Anterior cingulate cortex (tissue), 58 donors: ENCODE measurements at places on chromosomes 16 and 17.

DNA sequence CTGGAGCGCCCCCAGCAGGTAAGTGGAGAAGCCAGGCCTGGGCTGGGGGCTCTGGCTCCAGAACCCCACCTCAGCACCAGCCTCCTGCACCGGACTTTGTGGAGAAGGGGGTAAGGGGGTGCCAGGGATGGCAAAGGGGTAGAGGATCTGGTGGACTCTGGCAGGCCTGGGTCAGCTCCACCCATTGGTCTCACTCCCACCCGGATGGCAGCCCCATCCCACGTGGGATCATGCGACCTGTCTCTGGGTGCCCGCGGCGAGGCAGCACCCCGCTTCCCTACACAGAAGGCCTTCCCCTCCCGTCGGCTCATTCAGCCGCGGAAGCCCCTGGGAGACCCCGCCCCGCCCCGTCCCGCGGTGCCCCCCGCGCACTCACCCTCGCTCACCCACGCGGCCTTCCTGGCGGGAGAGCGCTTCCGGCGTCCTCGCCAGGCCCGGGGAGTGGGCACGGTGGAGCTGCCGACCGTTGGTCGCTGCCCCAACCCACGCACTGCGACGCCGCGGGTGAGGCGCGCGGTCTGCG lies 498 bp upstream of the PLEKHG4 start:
- no peak for DNase-seq

DNA sequence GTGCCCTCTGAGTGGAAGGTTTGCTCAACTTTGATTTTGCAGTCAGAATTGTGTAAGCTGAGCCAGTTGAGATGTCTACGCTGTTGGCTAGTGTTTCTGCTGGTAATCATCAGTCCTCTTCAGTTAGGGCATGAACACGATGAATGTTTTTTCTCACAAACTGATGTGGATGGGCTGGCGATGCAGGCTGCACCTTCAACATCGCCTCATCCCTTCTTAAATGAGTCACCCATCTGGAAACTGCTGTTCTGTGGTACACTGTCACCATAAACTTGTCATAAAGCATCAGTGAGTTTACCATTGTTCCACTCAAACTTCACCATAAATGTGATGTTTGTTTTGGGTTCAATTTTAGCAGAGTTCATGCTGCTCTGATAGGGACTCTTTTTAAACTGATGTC lies 8.4 kb downstream of the C16orf95 start:
- no peak for DNase-seq

DNA sequence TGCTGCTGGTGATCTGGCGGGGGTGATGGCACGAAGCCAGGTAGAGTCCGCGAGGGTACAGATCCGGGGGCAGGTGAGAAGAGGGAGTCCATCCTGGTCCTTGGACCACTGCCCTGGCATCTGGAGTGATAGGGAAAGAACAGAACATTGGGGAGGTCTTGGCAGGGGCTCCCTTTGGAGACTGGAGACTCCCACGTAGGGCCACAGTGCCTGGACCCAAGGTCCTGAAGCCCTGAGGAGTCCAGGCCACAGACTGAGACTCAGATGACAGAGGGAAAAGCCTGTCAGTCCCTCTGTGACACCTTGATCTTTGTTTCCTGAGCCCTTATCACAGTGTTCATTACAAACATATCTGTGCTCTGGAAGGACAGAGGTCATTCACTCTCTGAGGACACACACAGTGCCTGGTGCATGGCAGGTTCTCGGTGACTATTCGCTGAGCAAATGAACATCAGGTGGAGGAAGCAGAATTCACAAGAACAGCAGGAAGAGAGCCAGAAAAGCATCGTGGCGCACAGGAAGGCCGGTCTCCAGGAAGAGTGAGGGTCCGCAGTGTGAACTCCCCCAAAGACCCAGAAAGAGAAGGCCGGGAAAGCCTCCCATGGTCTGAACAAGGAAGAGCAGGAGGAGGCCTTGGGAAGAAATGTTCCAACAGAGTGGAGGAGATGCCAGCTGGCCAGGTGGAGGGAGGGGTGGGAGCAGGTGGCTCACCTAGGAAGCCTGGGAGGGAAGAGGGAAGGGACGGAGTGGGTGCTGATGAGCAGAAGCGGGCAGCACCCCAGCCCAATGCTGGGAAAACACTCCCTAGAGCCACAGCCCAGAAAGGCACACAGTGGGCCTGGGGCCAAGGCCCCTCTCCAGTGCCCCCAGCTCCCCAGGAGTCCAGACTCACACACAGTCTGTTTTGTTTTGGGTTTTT lies 20.5 kb downstream of the PEMT start:
- DNase-seq, result no peak

- DNase-seq, result no peak
These were observed at the start of gene TNK1 for GRCh38 chr17:7380855-7381683. Gene TNK1, plus strand, starts transcription at chr17:7381089. Its CDS starts 1,838 bp downstream, at chr17:7382927.

DNA sequence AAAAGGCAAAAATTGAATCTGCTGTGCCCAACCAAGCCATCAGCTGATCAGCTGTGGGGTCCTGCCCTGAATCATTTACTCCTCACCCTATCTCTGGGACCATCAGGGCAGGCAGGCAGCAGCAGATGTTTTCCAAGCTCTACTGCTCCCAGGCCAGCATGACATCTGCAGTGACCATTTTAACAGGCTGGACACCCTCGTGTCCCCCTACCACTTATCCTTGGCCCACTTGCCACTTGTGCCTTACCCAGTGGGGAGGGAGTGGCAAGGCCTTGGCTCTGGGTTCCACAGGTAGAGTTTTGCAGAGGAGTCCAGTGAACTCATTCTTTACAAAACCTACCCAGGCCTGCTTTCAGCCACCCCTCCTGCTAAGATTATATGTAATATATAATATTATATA lies 12.0 kb upstream of the CA4 start:
- DNase-seq, result no peak

DNA sequence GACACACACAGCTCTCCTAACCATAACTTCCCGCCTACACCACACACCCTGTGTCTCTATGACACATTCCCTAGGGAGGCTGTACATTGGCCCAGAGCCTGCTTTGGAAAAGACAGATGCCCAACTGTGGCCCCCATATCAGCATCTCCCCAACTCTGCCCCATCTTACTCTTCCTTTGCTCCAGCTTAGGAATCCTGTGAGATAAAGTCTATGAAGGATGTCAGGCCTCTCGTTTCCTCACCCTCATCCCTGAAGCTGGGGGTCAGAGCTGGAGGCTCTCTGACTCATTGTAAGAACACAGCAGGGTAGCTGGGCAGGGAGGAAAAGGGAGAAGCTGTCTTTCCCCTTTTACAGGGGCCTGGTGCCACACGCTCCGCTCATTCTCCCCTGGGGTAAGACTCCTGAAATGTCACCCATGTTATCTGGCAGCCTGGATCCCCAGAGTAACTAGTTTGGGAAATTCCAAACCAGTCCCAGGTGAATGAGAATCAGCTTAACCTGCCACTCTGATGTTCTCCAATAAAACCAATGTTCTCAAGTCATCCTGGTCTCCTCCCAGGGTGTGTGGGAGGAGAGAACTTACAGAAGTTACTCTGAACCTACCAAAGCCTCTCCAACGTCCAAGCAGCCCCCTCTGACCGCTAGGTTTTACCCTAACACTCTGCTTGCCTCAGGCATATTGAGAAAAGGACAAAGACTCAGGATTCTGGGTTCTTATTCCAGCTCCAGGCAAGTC lies 2.8 kb downstream of the RAPGEFL1 start:
- DNase-seq, result no peak

DNA sequence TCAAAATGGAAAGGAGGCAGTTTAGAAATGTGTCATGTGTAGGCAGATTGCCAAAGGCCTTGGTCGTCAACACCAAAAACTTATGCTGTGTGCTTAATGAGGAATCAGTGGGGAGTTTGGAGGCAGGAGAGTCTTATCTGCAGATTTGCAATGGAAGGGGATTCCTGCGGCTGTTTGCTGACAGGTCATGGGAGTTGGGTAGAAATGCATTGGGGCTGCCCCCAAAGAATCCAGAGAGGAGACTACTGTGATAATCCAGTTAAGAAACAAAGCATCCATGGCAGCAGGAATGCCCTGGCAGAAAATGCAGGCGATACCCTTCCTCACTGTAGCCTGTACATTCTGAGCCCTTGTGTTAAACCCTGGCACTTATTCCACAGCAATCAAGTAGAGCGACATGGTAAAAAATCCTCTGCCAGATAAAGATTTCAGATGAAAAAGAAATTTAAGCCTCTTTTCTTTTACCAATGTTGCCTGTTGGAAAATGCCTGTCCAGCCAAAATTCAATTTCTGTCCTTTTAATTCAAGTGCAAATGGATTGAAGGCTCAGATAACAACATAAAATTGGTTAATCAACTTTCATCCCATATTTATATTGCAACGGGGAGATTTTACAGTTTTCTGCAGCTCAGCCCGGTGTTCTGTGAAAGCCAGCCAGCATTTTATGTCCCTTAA lies 491.0 kb upstream of the CDH5 start:
- DNase-seq, result no peak

GRCh38 chr17:38867968-38868816 lies 1.7 kb upstream of the LASP1 start:
- DNase-seq, result no peak

- no peak for DNase-seq
These were observed 73.6 kb downstream of the SEC14L1 start for GRCh38 chr17:77214328-77214727.
